ENCODE measurements at places on chromosomes 3 and 15.

- DNase-seq: no peak
Observed at GRCh38 chr3:120153294-120153693, 59.0 kb upstream of the GSK3B start.

DNA sequence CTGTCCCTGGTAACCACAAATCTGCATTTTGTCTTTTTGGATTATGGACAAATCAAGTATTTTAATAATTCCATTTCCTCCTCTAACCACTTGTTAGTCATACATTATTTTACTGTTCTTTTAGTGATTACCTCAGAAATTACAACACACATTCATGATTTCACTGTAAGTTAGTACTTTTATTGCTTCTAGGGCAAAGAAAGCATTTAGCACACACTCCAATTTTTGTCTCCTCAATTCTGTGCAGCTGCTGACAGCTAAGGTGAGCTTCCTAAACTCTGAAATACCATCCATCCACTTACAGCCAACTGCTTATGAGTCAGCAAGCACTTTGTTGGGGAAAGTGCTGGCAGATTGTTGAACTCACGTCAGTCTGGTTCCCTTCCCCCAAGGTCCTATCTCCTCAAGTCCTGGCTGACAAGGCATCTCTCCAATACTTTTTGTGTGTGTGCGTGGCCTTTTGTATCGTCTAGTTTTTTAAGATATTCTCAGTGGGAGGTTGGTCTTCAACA, 49.4 kb upstream of the TNFAIP8L3 start:
- no peak for DNase-seq

DNA sequence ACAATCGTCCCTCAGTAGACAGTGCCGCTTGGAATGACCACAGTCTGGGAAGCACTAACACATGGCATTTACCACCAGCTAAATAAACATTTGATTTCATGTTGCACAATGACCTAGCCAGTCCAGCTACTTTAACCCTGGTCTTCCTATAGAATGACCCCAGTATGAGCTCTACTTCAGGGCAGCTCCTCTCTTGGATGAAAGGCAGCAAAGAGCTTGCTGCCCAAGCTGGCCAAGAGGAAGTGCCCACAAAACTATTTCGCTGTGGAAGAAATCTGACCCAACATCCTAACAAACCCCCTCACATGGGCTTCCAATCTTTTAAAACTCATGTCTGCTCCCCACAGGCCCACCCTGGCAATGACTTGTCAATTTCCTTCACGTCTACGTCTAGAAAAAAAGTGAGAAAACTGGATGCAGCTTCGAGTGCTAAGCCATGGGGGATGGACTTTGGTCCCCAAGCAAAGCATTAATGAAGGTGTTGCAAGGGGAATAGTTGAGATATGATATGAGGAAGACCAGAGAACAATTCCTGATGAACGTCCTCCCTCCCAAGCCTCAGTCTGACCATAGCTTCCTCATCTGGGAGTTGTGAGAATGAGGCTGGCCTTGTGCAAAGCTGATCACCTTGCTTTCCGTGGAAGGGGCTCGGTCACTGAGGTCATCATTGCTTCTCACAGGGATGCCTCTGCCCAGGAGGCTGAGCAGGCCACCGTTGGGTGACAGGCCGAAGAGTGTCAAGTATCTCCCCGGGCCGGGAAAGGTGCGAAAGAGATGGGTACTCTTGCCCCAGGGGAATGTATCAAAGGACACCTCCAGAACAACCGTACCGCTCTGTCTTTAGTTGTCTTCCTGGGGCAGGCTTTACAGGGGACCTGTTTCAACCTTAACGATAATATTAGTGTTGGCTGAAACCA, 964 bp downstream of the SLC25A20 start:
- DNase-seq: no peak

GRCh38 chr3:16808393-16809107, 76.2 kb upstream of the PLCL2 start:
- DNase-seq: no peak

GRCh38 chr3:133424937-133425869, 25.3 kb downstream of the BFSP2 start:
- DNase-seq: no peak

GRCh38 chr15:75350601-75351361, 3.9 kb downstream of the NEIL1 start:
- no peak for DNase-seq

- no peak for DNase-seq
Observed at GRCh38 chr3:101074518-101074917, 81.3 kb upstream of the ABI3BP start.

GRCh38 chr15:81016489-81017068, 15.9 kb downstream of the TLNRD1 start:
- no peak for DNase-seq

GRCh38 chr15:84023636-84024035, 211.9 kb upstream of the GOLGA6L4 start:
- no peak for DNase-seq

GRCh38 chr3:189572249-189572648, 58.9 kb upstream of the TP63 start:
- no peak for DNase-seq

DNA sequence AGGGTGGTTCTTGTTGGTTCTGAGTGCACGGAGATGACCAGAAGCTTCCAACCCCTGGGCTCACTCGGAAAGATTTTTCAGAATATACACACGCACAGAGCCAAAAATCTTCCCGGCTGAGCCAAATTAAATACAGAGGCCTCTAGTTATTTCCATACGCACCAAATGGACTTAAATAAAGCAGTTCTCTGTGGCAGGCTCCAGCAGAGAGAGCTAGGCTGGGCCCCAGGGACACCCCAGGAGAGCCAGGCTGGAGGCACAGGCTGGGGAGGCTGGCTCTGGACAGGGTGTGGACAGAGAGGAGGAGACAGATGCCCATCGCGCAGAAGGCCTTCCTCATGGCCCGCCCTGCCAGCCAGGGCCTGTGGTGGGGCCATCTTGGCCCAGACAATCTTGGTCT, 115.9 kb downstream of the IQSEC1 start:
- no peak for DNase-seq

DNA sequence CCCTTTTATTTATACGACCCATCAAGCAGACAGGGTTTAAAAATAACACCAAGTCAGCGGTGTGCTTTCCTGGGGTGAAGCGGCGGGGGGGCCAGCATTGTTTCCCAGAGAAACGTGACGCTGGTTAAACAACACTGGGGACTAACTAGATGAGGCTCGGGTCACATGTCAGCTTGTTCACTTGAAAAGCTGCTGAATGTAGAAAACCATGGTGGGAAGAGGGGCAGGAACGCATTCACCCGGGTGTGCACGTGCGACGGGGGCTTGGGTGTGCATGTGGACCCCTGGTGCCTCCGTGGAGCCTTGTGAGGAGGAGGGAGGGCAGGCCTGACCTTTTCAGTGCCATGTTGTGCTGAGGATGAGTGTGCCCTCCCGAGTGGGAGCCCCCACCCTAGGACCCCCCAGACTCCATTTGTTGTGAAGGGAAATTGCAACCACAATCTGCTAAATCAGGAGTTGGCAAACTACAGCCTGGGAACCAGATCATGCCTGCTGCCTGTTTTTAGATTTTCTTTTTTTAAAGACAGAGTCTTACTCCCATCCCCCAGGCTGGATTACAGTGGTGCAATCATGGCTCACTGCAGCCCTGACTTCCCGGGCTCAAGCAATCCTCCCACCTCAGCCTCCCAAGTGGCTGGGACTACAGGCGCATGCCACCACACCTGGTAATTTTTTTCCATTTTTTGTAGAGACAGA, 70.4 kb upstream of the CMTM7 start:
- peak; percentile 52 for DNase-seq

GRCh38 chr3:50571486-50571885, 2.2 kb downstream of the HEMK1 start:
- DNase-seq: no peak

DNA sequence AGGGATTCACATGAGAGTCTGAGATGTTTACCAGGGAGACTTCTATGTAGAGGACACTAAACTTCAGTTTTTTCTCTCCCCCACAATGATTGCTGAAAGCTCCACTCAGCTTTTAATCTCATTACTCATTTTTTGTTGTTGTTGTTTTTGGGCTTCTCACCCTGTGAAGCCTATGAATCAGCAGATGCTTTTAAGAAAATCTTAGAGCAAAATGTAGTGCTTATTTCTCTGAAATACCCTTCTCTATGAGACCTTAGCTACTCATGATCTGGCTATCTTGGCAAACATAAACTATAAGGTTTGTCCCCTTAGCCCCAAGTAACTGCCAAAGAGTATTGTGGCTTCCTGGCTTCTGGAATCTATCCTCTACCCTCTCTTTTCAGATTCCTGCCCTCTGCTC, 537.3 kb downstream of the OCA2 start:
- no peak for DNase-seq

DNA sequence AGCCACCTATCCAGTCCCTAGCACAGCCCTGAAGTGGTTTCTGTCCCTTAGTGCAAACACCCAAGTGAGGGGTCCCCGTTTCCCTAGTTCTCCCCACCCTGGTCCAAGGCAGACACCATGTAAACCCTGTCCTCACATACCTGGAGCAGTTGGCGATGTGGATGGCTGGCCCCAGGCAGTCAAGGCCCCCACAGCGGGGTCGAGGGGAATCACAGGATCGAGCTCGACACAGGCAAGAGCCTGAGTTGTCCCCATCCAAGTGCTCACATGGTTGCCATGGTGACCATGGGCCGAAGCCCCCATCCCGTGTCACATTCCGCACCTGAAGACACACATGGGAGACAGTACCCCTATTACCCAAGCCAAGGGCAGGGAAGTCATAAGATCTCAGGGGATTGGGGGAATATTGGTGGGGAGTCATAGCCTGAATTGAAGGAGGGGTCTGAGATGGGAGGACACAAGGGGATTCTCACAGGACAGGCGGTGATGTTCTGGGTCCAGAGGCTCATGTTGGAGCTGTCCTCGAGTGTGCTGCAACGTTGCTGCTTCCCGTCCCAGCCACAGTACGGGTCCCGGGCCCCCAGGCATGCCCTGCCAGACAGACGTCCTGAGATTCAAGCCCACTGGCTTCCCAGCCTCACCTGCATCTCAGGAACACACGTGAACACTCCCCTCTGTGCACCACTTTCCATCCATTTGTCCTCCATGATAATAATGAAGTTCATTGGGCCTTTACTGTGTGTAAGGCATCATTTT, 112.1 kb downstream of the SEMA5B start:
- no peak for DNase-seq

DNA sequence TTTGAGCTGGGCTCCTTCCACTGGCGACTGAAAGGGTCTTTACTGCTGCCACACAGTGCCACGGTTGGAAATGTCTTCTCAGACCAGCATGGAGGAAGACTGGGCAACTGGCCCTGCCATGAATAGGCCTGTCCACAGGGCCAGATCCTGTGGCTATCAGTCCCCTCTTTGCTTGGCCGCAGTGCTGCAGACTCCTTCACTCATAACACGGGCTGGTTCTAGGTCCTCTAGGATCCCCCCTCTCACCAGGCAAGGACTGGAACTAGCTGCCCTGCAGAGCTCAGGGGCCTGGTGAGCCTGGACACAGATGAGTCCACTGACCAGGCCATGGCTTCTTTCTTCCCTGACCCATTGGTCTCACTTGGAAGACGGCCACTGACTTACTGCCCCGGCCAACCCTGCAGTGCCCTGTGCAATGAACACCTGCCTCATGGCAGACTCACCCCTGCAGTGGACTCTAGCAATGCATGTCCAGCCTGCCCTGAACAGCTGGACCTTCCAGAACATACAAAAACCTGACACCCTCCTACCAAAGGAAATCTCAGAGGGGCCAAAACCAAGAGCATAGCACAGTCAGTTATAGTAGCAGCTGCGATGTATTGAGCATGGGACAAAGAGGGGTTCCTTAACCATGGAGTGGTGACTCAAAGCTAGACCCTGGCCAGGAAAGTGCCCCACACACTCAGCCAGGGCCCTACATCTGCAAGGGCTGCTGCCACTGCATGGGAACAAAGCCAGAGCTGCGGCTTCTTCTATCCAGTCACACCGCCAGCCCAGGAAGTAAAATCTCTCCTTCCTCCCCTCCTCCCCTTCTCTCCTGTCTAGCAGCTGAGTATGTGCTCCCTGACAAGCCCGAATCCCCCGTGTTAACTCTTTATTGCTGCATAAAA, 72.1 kb upstream of the ITGA11 start:
- no peak for DNase-seq

All from NCI-H748 treated with DMSO at 0.1 percent for 48 hours (cell line).